ENCODE measurements at places on chromosomes 13 and 19. TPM values are rescaled to one million over a fixed set of nuclear protein-coding genes. Genes with fewer than 3 reads are reported as not detected.

- peak overlapping the region; percentile 62 for H3K27ac ChIP-seq
- peaks cover 5% of the 10 kb centered on the region for H3K36me3 ChIP-seq
- no peak overlapping the region for H3K4me3 ChIP-seq
- H3K27me3 ChIP-seq, result no peaks in the 10 kb centered on the region
Observed at GRCh38 chr19:40831502-40832430, 18.5 kb downstream of the CYP2A6 start.

GRCh38 chr19:29277102-29277501 is 64.2 kb upstream of the UQCRFS1 start:
- no peak overlapping the region for H3K27ac ChIP-seq
- no peaks in the 10 kb centered on the region for H3K4me1 ChIP-seq
- H3K36me3 ChIP-seq, result no peaks in the 10 kb centered on the region
- H3K4me3 ChIP-seq, result no peak overlapping the region
- no peak for DNase-seq

DNA sequence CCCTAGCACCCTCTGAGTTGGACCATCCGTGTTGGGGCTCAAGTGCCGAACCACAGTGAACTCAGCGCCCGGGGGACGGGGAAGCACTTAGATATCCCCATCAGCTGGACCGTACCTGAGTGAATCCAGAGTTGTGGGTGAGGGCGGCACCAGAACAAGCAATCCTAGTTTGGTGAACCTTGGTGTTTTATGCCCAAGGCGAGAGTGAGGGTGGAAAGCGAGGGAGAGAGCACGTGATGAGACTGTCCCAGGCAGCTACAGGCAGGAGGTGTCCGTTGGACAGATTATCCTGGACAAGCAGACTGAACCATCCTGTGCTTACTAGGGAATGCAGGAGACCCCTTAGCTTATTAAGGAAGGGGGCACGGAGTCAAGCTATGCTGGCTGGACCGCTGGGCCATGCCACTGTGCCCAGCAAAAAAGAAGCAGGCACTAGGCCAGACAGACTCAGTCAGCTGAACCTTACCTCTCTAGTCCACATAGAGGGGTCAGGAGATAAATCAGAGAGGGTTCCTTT is 596 bp downstream of the GET3 start:
- H3K4me1 ChIP-seq, result peaks cover 25% of the 10 kb centered on the region
- H3K27me3 ChIP-seq, result no peaks in the 10 kb centered on the region
- peak; percentile 68 for DNase-seq
- H3K27ac ChIP-seq, result peak overlapping the region; percentile 100
- peaks cover 10% of the 10 kb centered on the region for H3K36me3 ChIP-seq

- H3K27ac ChIP-seq, result no peak overlapping the region
- no peaks in the 10 kb centered on the region for H3K4me1 ChIP-seq
- H3K4me3 ChIP-seq, result no peak overlapping the region
- no peaks in the 10 kb centered on the region for H3K36me3 ChIP-seq
Observed at GRCh38 chr13:110929104-110929777, 14.4 kb upstream of the ANKRD10 start.

DNA sequence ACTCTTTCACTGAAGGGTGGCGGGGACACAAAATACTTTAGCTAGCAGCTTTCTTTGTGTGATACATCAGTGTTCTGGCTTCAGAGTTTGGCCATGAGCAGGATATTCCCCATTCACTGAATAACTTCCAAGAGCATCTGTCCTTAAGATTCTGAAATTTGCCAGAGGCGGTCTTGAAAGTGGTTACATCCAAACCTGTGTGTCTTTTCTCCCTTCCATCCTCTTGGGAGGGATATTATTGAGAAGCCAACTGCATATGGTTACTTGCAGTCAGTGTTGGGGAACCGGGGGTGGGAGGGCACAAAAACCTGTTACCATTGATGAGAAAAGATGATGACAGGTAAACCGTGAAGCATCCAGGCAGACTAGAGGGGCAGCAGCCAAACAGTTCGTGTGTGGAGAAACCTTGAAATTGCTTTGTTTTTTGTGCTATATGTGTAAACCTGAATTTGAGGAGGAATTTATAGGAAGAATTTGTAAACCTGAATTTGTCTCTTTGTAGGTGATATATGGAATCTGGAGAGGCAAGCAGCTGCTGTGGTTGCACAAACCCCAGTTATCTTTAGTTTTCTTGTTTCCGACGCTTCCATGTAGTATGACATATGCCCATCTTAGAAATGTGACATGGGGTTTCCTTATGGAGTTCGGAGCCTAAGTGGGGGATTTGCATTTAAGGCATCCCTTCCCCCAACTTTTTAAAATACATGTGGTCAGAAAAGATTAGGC is 104.8 kb downstream of the WDFY2 start:
- H3K27me3 ChIP-seq, result no peaks in the 10 kb centered on the region
- H3K4me3 ChIP-seq, result no peak overlapping the region
- no peaks in the 10 kb centered on the region for H3K36me3 ChIP-seq
- no peak overlapping the region for H3K27ac ChIP-seq
- H3K4me1 ChIP-seq, result peaks cover 5% of the 10 kb centered on the region

Gene ZNF627
- total RNA-seq, result 20.3 TPM

DNA sequence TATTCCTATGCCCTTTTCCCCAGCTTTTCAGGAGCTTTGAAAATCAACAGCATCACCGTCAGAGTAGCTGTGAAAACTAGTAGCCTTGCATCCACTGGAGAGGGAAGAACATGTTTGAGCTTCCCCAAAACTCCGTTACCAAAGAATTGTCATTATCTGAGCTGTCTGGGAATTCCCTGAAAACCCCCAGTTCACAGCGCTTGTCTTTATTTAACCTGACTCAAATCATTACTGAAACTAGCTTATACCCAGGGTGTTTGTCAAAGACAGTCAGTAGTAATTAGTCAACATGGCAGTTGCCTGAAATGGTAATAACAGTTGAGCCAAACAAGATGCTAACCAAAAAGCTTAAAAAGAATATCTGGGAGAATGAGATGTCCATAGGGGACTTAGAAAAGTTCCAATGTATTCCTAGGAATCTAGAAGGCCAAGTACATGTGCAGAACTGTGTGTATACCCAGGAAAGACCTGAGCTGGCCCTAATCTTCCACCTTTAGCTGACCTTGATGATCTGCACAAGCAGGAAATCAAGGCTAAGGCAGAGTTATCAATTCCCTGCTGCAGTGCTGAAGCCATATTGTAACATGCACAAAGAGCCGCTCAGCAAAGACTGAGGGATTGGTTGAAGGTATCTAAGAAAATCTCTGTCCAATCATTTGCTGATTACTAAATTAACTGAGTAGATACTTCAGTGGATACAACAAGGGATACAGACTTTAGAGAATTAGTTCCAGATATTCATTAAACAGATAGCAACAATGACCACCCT is 130.8 kb downstream of the KL start:
- peaks cover 33% of the 10 kb centered on the region for H3K36me3 ChIP-seq
- DNase-seq, result no peak
- no peaks in the 10 kb centered on the region for H3K4me1 ChIP-seq
- H3K4me3 ChIP-seq, result no peak overlapping the region

GRCh38 chr19:51226067-51226466 is 1.2 kb downstream of the CD33 start:
- no peaks in the 10 kb centered on the region for H3K4me1 ChIP-seq
- no peak for DNase-seq
- H3K4me3 ChIP-seq, result no peak overlapping the region
- H3K27me3 ChIP-seq, result no peaks in the 10 kb centered on the region
- H3K27ac ChIP-seq, result no peak overlapping the region

GRCh38 chr13:36795463-36795862 is 23.6 kb upstream of the RFXAP start:
- H3K4me1 ChIP-seq, result no peaks in the 10 kb centered on the region
- H3K27me3 ChIP-seq, result no peaks in the 10 kb centered on the region
- H3K4me3 ChIP-seq, result no peak overlapping the region
- DNase-seq, result no peak
- no peak overlapping the region for H3K27ac ChIP-seq
- no peaks in the 10 kb centered on the region for H3K36me3 ChIP-seq

- peak overlapping the region; percentile 94 for H3K27ac ChIP-seq
- H3K36me3 ChIP-seq, result peaks cover 45% of the 10 kb centered on the region
- peak; percentile 85 for DNase-seq
- no peak overlapping the region for H3K4me3 ChIP-seq
- H3K27me3 ChIP-seq, result no peaks in the 10 kb centered on the region
Observed at GRCh38 chr13:110359840-110360301, 52.8 kb downstream of the COL4A2 start.

DNA sequence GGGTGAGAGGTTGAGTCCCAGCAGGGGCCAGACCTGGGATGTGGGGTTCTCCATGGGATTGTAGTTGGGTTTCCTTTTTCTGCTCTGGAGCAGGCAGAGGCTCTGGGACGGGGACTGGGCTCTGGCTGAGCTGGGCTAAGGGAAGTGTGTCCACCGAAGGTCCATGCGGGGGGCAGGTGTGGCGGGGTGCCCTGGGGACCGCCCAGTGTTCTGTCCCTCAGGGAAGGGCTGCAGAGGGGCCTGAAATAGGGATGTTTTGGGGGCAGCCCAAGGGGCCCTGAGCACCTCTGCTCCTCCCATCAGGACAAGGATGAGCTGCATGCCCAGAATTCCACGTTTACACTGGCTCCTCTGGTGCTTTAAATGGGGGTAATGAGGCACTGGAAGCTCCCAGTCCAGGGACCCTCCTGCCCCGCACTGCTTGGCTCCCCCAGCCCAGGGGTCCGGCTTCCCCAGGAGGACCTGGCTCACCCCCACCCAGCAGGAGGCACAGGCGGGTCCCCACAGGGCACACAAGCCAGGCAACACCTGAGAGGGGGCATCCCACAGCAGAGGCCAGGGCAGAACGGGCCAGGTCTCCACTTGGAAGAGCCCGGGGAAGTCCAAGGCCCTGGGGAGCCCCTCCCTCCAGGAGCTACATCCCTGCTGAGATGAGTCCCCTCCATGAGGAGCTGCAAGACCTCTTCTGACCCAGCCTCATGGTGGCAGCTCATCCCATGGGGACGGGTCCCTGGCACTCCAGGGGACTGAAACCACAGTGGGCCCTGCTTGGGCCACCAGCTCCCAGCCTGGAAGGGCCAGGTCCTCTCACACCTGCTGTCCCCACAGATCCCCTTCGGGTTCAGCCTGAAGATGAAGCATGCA is 14.7 kb upstream of the ZNF14 start:
- H3K27ac ChIP-seq, result no peak overlapping the region
- no peaks in the 10 kb centered on the region for H3K4me1 ChIP-seq
- H3K27me3 ChIP-seq, result no peaks in the 10 kb centered on the region
- DNase-seq, result peak; percentile 66

Gene APOC1
- 1.4 TPM for total RNA-seq
